ENCODE measurements at places on chromosomes 2 and 18.
A peak's percentile ranks its signal among the peaks of the same experiment; 100 is the strongest.

DNA sequence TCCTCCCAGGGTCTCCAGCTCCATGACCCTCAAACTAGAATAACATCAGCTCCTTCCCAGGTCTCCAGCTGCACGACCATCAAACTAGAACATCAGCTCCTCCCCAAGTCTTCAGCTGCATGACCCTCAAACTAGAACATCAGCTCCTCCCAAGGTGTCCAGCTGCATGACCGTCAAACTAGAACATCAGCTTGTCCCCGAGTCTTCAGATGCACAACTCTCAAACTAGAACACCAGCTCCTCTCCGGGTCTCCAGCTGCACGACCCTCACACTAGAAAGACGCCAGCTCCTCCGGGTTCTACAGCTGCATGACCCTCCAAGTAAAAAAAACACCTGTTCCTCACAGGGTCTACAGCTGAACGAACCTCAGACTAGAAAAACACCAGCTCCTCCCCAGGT is 312.9 kb upstream of the TFPI start:
- DNase-seq = no peak

DNA sequence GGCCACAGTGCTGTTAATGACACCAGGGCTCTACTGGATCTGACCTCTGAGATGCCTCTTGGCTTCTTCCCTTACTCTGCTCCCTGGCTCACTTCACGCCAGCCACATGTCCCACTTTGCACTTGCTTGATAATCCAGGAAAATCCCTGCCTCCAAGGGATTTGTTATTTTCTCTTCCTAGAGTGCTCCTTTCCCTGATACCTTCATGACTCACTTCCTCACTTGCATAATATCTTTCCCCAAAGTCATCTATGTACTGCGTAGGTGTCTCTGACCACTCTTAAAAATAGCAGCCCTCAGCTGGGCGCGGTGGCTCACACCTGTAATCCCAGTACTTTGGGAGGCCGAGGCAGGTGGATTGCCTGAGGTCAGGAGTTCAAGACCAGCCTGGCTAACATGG is 572.3 kb downstream of the PLCL1 start:
- no peak for DNase-seq

GRCh38 chr18:9453283-9453682 is 22.0 kb upstream of the RALBP1 start:
- no peak for DNase-seq

GRCh38 chr2:70964133-70964532 is 14.3 kb upstream of the ANKRD53 start:
- no peak for DNase-seq

GRCh38 chr2:239303711-239304532 is 96.9 kb downstream of the HDAC4 start:
- DNase-seq = no peak

DNA sequence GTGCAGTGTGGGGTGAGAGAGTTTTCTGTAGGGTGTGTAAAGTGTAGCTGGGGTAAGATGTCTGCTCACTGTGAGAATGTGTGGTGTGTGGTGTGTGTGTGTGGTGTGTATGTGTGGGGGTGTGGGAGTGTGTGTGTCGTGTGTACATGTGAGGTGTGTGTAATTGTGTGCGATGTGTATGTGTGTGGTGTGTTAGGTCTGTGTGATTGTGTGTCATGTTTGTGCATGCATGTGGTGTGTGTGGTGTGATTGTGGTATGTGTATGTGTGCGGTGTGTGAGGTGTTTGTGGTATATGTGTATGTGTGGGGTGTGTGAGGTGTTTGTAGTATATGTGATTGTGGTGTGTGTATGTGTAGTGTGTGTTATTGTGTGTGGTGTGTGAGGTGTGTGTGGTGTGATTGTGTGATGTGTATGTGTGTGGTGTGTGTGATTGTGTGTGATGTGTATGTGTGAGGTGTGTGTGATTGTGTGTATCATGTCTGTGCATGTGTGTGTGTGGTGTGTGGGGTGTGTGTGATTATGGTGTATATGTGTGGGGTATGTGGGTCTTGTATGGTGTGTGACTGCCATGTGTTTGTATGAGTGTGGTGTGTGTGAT is 241.7 kb upstream of the HDAC4 start:
- DNase-seq = no peak

GRCh38 chr18:3059272-3059671 is 46.3 kb upstream of the LPIN2 start:
- no peak for DNase-seq

GRCh38 chr18:8365528-8365927 is 243.7 kb upstream of the RAB12 start:
- no peak for DNase-seq

DNA sequence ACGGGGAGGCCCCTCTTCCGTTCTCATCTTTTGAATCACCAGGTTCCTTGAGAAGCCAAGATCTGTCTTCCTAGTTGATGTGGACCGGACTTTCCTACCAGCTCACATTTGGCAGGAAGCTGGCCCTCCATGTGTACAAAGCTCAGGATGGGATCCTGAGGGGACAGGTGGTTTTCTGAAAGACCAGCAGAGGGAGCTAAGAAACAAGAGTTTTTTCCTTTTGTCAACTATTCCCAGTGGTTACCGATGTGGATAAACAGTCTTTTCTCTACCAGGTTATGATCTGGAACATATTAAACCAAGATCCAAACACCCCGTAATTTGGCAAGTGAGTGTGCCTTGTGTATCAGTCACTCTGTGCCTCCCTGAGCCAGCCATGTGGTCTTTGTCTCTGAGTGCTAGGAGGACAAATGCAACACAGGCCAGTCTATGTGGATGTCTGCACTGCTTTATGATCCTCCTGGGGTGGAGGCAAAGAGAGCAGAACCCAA is 25.1 kb upstream of the ARHGAP25 start:
- peak; percentile 24 for DNase-seq

DNA sequence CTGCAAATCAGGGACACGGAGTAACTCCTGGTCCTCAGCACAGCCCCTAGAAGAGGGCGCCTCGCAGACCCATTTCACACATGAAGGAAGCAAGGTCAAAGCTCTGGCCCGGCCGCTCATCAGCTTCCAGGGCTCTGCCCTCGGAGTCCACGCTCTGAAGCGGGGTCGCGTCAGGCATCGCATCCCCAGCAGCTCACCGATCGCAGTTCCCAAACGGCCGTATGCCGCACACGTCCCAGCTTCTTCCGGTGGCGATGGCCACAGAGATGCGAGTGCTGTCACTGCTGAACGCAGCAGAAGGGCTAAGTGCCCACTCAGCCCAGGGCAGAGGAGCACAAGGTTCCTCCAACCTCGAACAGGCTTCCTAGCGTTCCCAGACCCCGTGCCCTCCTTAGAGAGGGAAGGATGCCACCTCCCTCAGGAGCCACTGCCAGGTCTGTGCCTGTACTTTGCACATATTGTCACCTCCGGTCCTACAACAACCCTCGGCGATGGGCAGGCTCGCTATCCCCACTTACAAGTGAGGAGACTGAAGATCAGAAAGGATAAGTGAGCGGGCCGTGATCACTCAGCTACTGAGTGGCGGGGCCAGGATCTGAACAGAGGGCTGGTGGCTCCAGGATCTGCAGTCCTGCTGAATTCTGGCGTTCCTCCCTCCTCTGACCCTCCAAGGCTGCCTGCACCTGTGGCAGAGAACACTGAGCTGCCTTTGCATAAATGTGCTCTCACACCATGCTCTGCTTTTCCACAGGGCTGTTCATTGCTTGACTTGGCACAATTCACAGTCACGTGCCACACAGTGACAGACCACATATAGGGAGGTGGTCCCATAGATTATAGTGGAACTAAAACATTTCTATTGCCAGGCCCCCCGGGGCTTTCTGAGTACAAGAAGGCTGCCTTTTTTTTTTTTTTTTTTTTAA is 71.4 kb downstream of the COPS8 start:
- DNase-seq = no peak

GRCh38 chr2:72921088-72921851 is 4.0 kb downstream of the EMX1 start:
- no peak for DNase-seq

- DNase-seq = no peak
Measured at GRCh38 chr2:48597492-48597891, 20.2 kb upstream of the GTF2A1L start.

- no peak for DNase-seq
Measured at GRCh38 chr18:64407606-64408005, 258.7 kb upstream of the LINC00305 start.

- no peak for DNase-seq
Measured at GRCh38 chr2:43055086-43055912, 171.1 kb downstream of the ZFP36L2 start.

DNA sequence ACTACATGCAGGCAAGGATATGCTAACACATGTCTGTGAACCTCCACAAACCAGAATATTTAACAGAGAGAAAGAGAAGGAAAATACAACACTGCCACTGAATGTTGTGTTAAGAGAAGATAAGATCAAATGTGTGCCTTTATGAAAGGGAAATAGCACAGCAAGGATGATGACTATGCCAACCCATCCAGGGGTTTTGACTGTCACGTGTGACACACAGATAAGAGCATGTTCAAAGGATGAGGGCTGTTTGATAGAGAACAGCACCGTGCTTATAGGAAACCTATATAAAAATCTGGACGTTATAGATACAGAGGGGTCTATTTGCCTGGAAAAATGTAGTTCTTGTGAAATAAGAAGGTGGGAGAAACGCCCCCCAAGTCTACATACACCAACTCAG is 911.8 kb downstream of the CPS1 start:
- DNase-seq = no peak

DNA sequence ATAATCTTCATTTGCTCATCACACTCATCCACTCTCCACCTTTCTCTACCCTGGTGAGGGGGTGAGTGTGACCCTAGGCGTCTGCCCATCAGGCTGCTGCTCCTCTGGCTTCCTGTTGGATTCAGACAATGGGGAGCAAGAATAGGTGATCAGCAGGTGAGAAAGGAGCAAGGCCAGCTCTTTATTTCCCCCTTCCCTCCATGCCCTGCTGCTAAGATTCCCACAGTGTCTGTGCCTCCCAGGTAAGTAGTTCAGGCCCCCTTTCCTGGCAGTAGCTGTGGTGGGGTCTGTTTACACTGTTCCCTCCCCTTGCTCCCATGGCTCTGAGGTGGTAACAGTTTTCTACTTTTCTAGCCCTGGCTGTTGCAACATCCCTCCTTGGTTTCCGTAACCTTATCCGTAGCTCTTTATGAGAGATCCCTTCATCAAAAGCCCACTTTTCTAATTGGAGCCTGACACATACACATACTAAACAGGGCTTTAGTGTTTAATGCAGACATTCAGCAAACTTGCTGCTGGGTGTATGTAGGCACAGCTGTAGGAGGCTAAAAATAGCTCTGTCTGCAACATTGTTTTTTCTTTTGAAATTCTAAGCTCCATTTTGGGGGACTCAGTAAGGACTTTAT is 27.5 kb downstream of the MAP2 start:
- DNase-seq = no peak

DNA sequence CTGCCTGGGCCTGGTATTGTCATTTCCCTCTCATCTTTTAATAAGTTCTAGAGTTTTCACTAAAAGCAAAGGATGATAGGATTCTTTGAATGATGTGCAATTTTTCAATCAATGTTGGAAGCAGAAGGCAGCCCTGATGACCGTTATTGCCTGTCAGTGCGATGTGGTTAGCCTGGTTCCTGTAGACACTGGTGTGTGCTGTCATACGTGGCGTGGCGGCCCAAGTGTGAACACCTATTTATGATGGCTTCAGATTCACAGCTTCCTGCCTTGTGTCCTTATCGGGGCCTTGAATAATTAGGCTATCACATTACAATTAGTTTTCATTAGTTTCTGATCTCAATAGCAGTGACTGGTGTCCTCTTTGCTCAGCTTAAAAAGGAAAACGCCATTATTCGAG is 218.5 kb downstream of the TPGS2 start:
- DNase-seq = no peak

DNA sequence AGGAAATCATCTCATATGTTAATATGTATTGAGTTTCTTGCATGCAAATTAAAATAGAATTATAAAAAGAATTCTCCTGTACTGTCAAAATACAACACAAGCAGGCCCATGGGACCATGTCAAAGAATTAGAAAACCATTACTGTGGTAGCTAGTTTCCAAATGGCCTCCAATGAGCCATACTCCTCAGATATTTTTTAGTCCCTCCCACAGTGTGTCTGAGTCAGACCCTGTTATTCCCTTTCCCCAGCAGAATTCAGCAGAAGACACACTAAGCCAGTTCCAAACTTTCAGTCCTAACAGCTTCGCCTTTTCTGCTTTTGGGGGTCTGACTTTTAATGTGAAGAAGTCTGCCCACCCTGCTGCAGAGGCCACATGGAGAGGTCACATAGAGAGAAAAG is 86.7 kb downstream of the FIGN start:
- peak; percentile 44 for DNase-seq

GRCh38 chr2:62320657-62321357 is 124.9 kb downstream of the B3GNT2 start:
- DNase-seq = no peak

DNA sequence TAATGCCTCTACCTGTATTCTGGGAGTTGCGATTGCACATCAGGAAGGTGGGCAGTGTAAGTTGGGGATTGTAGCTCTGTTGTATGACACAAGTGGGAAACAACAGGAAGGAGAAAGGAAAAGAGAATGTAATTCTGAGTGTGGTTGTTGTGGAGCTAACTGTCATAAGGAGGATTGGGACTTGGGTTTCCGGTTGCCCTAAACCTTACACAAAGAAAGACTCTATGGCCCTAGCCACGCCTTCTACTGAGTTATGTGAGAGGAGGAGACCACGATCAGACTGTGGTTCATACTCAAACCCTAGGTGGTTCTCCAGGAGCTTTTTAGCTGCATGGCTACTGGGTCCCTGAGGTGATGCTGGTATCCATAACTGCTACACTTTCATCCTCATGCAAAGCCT is 86.5 kb downstream of the TANC1 start:
- DNase-seq = no peak

DNA sequence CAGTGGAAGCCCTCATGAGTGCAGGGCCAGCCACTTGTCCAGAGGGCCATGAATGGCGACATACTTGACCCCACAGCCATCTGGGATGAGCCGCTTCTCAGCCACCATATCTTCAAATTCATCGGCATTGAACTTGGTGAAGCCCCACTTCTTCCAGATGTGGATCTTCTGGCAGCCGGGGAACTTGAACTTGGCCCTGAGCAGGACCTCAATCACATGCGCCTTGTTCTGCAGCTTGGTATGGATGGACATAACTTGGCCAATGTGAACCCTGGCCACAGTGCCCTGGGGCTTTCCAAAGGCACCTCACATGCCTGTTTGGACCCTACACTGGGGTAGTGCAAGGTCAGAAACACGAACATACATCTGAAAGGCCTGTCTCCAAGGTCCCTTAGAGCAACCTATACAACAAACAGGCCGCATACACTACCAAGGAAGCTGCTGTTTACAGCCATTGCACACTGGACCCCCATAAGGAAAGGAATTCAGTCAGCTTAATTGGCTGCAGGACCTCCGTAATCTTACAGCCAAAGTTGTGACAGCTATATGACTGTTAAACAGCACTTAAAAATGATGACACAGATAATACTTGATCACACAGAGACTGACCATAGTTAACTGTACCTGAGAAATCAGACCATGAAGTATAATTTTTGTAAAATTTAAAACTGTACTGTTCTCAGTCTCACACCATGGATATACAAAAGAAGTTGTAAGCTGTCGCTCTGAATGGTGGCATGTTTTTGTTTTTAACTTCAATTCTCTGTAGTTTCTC is 53.8 kb downstream of the USP34 start:
- no peak for DNase-seq
